ENCODE measurements at places on chromosomes 4 and X.

DNA sequence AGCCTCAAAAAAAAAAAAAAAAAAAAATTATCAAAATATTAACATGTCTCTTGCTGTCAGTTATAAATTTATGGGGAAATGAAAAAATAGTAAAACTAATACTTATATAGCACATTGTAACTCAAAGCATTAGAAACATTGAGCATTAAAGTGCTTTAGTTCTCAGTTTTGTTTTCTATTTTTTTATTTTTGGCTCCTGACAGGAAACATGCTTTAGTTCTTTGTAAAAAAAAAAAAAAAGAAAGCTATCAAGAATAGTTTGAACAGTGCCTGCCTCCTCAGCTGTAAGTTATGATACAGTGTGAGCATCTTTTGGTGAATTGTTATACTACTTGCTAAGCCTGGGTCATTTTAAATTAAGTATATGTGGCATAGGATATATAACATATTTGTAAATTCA, 5.1 kb upstream of the CENPC start:
- DNase-seq = no peak

DNA sequence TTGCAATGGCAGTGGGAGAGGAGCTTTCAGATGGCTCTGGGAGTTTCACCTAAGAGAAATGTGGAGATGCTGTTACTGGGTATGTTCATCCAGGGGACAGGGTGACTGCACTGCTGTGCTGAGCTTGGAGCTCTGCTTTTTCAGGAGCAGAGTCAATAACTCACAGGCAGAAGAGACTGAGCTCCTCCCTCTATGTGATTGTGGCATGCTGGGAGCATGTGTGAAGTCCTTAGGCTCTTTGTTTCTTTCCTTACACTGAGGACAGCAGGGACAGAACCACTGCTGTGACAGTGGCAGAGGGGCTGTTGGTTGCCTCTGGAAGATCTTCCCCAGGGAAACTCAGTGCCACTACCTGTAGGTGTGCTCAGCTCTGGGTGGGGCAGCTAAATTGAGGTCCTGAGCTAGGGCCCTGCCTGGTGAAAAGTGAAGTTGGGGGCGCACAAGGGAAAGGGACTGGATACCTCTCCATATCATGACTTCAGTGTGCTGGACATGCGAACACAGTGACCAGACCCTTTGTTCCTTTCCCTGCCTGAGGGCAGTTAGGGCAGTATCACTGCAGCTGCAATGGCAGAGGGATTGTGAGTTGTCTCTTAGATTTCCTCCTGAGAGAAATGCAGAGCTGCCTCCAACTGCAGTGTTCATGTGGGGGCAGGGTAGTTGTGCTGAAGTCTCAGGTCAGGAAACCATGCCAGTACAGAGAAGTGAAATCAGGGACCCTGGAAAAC, 156.7 kb downstream of the TENT5D start:
- no peak for DNase-seq

DNA sequence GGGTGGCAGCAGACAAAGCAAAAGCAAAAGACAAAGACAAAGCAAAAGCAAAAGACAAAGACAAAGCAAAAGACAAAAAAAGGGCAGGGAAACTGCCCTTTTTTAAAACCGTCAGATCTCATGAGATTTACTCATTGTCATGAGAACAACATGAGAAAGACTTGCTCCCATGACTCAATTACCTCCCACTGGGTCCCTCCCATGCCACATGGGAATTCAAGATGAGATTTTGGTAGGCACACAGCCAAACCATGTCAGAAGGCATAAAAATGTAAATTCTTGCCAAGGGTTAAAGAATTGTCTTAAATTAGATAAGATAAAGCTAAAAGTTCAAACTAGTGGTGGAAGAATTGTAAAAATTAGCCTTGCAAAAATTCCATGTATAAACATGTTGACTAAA, 419.7 kb downstream of the TRAM1L1 start:
- DNase-seq = no peak

- DNase-seq = no peak
Observed at GRCh38 chr4:29066861-29067260, 1653.3 kb upstream of the PCDH7 start.

DNA sequence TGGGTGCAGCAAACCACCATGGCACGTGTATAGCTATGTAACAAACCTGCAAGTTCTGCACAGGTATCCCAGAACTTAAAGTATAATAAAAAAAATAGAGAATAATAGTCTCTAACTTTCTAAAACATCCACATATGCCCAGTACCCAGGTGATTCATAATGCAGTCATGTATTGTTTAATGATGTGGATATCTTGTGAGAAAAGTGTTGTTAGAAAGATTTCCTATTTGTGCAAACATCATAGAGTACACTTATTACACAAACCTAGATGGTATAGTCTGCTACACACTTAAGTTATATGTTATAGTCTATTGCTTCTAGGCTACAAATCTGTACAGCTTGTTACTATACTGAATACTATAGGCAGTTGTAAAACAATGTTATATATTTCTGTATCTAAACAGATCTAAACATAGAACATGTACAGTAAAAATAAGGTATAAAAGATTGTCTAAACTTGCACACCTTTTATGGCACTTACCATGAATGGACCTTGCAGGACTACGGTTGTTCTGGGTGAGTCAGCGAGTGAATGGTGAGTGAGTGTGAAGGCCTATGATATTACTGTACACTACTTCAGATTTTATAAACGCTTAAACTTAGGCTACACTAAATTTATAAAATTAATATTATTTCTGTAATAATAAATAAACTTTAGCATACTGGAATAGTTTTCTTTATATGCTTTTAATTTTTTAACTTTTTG, 232.2 kb upstream of the SLIT2 start:
- DNase-seq = no peak

Data from activated CD8-positive, alpha-beta T cell treated with anti-CD3 and anti-CD28 coated beads for 36 hours (primary cell).